Activated T-helper 2 cell treated with anti-CD3 and anti-CD28 coated beads, Interferon-gamma antibody, Interleukin-2, Interleukin-4, amounts not matched to agents 10 μg/mL and 5 μg/mL and 100 μg/mL, durations not matched to agents 14 hours and 24 hours and 36 hours (primary cell): ENCODE measurements at places on chromosomes 4 and X.

GRCh38 chr4:56540826-56541225 is 35.2 kb downstream of the ARL9 start:
- DNase-seq = no peak

DNA sequence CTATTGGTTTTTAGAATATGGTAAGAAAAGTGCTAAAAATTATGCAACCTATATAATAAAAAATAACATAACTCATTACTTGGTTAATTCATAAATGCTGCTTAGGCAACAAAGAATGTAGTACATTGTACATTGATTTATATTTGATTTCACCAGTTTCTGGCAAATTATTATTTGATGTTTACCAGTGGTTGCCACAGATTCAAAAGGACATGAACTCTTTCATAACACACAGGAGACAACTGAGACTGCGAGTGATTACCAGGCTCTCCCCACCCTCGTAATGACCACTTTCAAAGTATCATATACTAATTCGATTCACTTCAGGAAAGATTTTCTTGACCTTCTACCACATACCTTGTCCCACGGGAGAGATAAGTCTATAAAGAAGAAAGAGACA is 158.5 kb downstream of the NR3C2 start:
- DNase-seq = no peak

DNA sequence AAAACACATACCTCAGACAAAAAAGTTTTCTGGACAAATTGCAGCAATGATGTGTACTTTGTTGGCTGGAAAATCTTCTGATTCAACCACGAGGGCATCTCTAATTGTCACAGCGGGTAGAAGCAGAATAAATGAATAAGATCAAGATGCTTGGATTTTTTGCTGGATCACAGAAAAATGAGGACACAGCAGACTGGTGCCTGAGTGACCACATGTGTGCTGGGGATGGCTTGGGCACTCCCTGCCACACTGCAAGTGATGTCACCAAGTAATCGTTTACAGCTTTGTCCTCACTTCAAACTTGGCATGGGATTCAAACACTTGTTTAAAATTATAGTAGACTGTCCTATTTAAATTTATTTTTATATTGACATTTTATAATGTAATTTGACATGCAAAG is 557.0 kb downstream of the SPRY1 start:
- DNase-seq = no peak

- peak; percentile 9 for DNase-seq
Observed at GRCh38 chr4:94452476-94453371, 982 bp downstream of the PDLIM5 start.

DNA sequence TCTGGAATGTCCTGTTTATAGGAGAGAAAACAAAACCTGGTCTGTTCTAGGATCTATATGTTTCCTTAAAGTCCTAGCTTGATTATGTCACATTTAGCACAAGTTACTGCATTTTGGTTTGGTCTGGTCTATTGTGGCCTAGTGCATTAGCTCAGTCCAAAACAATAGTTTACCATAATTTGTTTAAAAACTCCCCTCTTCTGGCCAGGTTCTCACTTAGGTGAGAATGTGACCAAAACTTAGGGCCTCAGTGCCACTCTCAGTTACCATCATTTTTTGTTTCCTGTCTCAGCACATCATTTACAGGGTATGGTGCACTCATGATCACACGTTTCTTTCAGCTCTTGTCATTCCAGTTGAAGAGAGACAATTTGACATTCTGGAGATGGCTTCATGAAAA is 378.5 kb downstream of the KLHL4 start:
- DNase-seq = no peak

DNA sequence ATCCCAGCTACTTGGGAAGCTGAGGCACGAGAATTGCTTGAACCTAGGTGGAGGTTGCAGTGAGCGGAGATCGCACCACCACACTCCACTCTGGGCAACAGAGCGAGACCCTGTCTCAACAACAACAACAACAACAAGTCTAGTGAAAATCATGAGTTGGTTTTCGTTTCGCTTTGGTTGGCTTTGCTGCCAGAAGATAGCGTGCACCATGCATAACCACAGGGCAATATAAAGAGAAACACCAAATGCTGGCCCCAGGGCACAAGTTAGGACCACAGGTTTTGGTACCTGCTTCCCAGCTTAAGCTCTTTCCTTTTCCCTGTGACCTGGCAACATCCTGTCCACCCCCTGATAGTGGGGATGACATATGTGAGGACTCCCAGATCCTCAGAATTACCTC is 21.5 kb upstream of the HMGB3 start:
- no peak for DNase-seq

- DNase-seq = no peak
Observed at GRCh38 chr4:102815981-102816380, 11.4 kb downstream of the UBE2D3 start.

DNA sequence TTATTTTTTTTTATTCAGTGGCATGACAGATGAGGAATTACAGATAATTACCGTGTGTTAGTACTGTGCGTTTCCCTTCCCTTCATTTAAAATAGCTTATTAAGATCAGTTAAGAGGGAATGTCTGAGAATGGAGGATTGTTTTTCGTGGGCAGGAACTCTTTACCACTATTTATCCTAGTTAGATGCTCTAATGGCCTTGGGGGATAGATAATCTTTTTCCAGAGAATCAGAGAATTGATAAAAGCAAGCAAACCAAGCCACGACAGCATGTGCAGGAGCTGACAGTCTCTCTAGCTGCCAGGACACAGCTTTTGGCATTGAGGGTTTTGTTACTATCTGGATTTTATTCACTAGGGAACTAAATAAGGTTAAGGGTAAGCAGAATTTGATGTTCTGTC is 128.7 kb downstream of the DCLK2 start:
- DNase-seq = no peak

GRCh38 chr4:18846313-18846712 is 824.8 kb upstream of the LCORL start:
- DNase-seq = no peak
